HT1080 (cell line): ENCODE measurements at places on chromosomes 1 and 21.
A peak's percentile ranks its signal among the peaks of the same experiment; 100 is the strongest.

DNA sequence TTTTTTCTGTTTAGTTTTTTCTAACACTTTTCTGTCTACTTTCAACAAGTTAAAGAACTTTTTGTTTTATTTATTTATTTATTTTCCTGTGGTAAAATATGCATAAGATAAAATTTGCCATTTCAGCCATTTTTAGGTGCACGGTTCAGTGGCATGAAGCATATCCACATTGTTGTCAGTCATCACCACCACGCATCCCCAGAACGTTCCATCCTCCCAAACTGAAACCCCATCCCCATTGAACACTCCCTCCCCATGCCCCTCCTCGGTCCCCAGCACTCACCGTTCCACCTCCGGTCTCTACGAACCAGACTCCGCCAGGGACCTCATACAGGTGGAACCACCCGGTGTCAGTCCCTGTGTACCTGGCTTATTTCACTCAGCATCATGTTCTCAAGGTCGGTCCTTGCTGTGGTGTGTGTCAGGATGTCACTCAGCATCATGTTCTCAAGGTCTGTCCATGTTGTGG, 118.1 kb downstream of the SIK1 start:
- DNase-seq, result no peak

GRCh38 chr1:95021805-95022643, 50.7 kb downstream of the ALG14 start:
- no peak for DNase-seq

- DNase-seq, result no peak
These were observed 1.7 kb upstream of the DNTTIP2 start for GRCh38 chr1:93880731-93881130.

DNA sequence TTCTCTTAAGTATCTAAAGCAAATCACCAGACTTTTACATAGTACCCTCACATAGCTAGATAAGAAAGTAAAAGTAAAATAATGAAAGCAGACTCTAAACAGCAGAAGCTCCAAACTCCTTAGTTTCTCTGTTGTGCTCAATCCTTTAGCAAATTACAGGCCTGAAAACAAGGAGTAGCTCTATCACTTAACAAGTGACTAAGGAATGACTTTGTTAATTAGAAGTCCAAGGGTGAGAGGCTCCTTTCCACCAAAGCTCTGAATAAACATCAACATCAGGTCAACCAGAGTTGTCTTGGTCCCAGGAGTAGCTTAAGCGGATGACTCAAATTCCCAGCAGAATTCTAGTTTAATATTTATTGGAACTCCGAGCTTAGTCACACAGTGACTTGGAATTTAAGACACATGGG, 5.9 kb downstream of the NRIP1 start:
- DNase-seq, result peak; percentile 56

GRCh38 chr1:209624558-209625549, 27.4 kb downstream of the LAMB3 start:
- DNase-seq, result peak; percentile 72

DNA sequence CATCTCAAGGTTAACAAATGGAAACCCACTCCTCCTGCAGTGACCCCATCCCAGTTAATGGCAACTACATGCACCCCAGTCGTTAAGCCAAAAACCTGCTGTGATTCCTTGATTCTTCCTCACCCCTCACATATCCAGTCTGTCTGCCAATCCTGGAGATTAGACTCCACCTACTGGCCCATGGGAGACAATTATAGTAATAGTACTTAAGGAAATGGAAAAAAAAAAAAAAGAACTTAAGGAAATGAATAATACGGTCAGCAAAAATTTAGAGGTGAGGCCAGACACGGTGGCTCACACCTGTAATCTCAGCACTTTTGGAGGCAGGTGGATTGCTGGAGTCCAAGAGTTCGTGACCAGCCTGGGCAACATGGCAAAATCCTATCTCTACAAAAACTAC, 7.0 kb downstream of the NOL9 start:
- peak; percentile 55 for DNase-seq

DNA sequence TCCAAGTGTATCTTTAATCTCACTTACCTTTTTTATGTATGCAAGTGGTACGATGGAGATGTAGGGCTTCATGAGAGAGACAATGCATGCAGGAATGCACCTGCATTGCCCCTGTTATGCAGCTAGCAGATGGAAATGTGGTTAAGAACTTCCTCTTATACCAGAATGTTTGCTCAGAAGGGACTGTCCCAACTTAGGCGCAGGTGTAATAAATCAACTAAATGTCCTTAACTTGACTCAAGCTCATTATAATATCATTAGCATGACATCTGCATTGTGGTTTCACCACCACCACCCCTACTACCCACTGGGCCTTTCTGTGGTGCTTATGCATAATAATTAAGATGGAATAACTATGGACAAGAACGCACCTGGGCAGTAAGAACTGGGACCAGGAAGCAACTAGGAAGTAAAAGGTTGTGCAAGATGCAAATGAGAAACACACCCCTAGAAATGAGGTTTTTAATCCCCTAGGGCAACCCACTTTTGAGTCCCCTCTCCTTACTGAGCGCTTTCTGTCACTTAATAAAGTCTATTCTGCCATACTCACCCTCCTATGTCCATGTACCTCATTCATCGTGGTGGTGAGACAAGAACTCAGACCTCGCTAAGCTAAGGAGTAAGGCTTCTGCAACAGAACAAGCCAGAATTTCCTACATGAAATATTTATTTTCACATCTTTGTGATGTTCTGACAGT, 1103.3 kb upstream of the B3GALT2 start:
- DNase-seq, result no peak
